NCI-H446 (cell line): ENCODE measurements at places on chromosomes 2 and 18.

GRCh38 chr18:74990563-74991081, 218.3 kb downstream of the PTGR3 start:
- peak; percentile 53 for DNase-seq

DNA sequence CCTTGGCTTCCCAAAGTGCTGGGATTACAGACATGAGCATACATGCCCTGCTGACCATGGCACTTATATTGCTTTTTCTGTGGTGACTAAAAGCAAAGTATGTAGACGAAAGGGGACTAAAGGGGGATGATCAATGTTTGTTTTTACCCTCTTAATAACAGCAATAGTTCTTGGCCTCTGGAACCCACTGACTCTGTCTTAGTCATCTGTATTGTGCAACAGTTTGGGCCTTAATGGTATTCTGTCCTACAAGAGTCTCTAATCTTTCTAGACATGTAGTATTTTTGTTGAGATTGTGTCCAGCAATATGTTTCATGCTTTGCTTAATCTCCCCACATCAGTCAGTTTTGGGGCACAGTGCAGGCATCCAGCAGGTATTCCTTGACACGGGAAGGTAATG, 359.9 kb upstream of the FANCL start:
- no peak for DNase-seq

GRCh38 chr2:240254337-240255164, 114.1 kb upstream of the OTOS start:
- no peak for DNase-seq

- no peak for DNase-seq
These were observed 164.2 kb upstream of the TMEM200C start for GRCh38 chr18:6059551-6059950.

- DNase-seq, result no peak
These were observed 8.9 kb downstream of the GTF3C2 start for GRCh38 chr2:27347641-27348040.

DNA sequence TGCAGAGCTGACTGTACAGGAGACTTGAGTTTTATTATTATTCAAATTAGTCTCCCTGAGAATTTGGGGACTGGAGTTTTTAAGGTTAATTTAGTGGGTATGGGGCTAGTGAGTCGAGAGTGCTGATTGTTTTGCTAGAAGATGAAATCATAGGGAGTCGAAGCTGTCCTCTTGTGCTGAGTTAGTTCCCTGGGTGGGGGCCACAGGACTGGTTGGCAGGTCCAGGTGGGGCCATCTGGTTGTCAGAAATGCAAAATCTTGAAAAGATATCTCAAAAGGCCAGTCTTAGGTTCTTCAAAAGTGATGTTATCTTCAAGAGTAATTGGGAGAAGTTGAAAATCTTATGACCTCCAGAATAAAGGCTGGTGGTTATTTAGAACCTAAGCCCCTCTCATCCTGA, 267.3 kb downstream of the MYCN start:
- DNase-seq, result no peak

GRCh38 chr2:2933426-2933825, 444.2 kb downstream of the EIPR1 start:
- DNase-seq, result no peak

GRCh38 chr18:67519592-67519991, 3.1 kb upstream of the DSEL start:
- DNase-seq, result no peak

DNA sequence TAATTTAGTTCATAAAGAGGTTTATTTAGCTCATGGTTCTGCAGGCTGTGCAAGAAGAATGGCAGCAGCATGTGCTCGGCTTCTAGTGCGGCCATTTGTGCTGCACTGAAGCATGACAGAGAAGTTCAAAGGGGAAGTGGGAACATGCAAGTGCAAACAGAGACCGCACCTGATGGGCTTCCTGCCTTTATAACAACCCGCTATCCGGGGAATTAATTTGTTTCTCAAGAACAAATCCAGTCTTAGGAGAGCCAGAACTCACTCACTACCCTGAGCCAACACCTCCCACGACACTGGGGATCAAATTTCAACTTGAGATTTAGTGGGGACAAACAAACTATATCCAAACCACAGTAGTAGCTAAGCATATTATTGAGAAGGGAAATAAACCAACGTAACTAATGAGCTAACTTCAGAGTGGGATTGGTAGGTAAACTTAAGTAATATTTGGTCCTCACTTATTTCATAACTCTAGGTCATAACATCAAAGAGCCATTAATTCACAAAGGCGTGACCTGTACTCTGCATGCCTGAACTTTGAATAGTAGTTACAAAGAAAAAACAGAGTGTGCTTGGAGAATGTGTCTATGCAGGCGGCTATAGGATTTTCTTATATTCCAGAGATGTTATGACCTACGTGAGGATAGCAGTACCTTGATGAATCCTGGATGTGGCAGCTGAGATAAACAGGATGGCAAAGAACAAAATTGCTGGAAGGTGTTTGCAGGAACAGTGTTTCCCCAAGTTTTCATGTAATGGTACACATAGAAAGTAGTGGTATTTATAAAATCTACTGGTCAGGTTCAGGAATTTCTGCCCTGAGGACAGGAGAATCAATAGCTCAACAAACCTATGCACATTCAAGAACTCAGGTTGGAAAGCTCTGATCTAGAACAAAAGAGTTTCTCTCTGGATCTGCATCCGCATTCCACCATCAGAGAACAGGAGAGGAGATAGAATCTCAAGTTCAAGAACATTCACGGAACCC, 845.9 kb upstream of the ID2 start:
- DNase-seq, result no peak

GRCh38 chr2:43300781-43301583, 74.6 kb upstream of the ZFP36L2 start:
- no peak for DNase-seq

GRCh38 chr2:155690785-155691184, 641.7 kb downstream of the NR4A2 start:
- no peak for DNase-seq

DNA sequence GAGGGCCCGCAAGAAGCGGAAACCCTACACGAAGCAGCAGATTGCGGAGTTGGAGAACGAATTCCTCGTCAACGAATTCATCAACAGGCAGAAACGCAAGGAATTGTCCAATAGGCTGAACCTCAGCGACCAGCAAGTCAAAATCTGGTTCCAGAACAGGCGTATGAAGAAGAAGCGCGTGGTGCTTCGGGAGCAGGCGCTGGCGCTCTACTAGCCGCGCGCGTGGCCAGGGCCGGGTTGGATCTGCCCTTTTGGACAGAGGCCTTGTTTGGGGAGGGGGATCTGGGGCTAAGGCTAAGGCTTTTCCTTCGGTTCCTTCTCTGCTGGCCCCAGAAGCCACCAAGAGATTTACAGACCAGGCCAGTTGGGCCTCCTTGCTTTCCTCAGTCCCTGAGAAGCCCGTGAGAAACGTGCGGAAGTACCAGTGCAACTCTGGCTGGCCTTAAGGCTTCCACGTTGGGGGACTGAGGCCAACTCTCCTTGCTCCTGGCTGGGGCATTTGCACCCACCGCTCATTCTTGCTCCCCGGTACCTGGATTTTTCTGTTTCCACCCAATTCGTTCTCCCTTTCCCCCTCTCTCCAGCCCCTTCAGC, 1.0 kb downstream of the HOXD12 start:
- DNase-seq, result no peak

- DNase-seq, result no peak
These were observed at the start of gene FRZB for GRCh38 chr2:182866461-182867406. FRZB (minus strand) TSS chr2:182866637; CDS start chr2:182866552, 85 bp downstream.

- DNase-seq, result no peak
These were observed 38.1 kb downstream of the PKDCC start for GRCh38 chr2:42085706-42086487.

- DNase-seq, result no peak
These were observed 447.2 kb upstream of the SPHKAP start for GRCh38 chr2:228628682-228629081.

DNA sequence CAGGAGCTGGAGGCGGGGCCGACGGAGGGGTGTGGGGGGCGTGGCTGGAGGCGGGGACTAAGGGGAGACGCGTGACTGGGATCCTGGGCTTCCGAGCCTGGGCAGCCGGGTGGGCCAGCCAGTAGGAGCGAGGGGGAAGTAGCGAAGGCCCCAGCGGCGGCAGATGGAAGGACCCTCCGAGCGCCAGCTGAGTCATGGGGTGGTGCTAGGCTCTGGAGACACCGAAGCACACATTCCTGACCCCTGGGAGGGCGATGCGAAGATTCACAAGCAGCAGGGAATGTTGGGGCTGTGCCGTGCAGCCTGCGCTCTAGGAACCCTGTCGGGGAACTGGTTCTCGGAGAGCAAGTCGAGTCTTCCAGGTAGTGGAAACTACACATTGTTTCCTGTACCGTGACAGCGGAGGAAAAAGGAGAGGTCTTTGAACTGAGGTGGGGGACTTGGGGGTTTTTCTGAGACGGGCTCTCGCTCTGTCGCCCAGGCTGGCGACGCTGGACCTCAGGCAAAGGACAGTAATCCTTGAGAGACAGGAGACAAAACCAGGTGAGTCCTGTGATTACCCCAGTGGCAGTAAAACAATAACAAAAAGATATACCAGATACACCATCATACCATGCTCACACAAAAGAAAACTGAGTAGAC, 650 bp upstream of the AFG3L2 start:
- no peak for DNase-seq

DNA sequence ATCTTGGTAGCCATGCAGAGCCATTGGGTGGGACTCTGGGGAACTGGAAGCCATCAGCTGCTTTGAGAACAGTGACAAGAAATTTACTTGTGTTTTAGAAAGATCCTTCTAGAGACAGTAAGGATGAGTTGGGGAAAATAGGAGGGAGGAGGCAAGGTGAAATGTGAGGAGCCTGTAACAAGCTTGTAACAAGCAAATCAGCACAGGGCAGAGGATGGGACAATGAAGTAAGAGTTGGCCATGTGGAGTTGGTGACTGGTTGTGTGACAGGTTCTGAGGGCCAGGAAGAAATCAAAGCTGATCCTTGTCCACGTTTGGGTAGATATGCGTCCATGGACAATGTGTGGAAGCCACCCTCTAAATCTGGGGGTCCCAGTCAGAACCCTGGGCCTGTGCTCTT, 84.4 kb downstream of the MYO3B start:
- DNase-seq, result no peak

DNA sequence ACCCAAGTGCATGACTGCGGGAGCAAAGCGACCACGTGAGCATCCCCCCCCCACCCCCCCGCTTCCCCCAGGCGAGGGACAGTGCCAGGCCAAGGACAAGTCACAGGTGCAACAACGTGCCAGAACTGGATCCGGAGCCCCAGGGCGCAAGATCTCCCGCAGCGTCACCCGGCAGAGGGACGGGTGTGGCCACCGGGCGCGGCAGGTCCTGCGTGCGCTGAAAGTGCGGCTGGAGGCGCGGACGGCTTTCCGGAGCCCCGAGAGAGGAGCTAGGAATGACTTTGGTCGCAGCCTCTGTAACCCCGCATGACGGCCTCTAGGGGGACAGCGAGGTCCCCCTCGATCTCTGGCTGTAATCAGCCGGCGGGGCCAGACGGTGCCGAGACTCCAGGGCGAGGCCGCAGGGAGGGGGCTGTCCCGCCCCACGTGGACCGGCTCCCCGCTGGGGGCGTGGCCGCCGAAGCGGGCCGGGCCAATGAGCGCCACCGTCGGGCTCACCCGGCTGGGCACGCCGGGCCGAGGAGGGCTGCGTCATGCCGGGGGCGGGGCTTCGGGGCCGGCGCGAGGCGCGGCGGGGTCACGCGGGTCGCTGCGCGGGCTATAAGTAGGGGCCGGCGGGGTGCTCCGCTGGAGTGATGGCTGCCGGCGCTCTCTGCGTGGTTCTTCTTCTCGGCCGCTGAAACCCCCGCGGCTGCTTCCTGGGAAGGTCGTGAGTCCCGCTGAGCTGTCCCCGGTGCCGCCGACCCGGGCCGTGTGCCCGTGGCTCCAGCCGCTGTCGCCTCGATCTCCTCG, at the start of gene SLC20A1:
Gene SLC20A1, plus strand, starts transcription at position 630 of the 792 bp plus-strand sequence. CDS start 890 bp downstream, outside the sequence.
- peak; percentile 79 for DNase-seq

- DNase-seq, result peak; percentile 19
These were observed 47.3 kb upstream of the MGAT5 start for GRCh38 chr2:134206573-134206972.

GRCh38 chr2:102514061-102514785, 41.2 kb downstream of the SLC9A4 start:
- DNase-seq, result no peak

GRCh38 chr2:183543731-183544130, 419.5 kb downstream of the NUP35 start:
- no peak for DNase-seq

DNA sequence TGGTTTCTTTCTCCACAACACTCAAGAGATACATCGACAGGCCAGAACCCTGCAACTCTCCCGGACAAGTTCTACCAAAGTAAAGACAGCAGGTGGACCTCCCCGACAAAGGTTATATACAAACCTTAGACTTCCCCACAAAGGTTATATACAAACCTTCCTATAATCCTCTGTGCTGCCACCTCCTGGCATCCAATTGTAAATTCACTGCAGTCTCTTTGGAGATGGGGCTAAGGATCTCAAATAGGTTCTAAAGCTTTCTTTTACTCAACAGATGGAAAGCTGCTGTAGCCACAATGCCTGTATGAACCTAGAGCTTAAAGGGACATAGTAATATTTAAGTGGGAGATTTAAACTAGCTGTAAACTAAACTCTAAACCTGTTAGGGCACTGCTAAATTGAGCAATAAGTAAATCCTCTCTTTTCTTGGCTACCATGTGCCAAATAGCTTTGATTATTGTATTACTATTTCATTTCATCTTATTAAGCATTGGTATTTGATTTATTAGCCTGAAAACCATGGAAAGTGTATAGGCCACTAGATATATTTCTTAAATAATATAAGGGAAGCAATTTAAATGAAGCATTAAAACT, 9.8 kb upstream of the MREG start:
- DNase-seq, result peak; percentile 55

GRCh38 chr2:73749314-73749713, 12.2 kb upstream of the TPRKB start:
- DNase-seq, result no peak

GRCh38 chr2:184532551-184532950, 65.8 kb upstream of the ZNF804A start:
- DNase-seq, result no peak

DNA sequence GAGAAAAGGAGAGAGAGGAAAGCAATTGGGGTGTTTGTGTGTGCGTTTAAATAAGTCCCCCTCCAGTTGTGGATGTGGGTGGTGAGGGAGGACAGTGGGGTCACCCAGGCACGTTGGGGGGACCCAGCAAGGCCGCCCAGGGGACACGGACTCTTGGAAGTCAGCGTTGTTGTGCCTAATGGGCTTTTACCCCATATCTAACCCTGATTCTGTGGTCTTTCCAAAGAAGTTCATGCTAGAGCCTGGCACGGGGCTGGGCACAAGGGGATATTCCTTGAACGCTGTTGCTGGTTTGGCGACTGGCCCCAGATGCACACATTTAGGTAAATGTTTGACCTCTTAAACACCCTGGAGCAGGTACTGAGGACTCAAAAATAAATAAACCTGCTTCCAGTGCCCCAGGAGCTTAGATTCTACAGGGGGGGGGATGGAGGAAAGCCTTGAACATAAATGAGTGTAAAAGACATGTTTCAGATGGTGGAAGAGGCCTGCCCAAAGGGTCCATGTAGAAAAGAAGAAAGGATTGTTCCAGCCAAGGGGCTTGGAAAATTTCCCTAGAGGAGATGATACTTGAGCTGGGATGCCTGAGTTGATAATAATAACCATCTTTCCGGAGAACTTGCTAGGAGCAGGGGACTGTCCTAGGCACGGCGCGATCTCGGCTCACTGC, 97.7 kb upstream of the SIX3 start:
- no peak for DNase-seq
